ENCODE measurements at places on chromosomes 4 and X.

DNA sequence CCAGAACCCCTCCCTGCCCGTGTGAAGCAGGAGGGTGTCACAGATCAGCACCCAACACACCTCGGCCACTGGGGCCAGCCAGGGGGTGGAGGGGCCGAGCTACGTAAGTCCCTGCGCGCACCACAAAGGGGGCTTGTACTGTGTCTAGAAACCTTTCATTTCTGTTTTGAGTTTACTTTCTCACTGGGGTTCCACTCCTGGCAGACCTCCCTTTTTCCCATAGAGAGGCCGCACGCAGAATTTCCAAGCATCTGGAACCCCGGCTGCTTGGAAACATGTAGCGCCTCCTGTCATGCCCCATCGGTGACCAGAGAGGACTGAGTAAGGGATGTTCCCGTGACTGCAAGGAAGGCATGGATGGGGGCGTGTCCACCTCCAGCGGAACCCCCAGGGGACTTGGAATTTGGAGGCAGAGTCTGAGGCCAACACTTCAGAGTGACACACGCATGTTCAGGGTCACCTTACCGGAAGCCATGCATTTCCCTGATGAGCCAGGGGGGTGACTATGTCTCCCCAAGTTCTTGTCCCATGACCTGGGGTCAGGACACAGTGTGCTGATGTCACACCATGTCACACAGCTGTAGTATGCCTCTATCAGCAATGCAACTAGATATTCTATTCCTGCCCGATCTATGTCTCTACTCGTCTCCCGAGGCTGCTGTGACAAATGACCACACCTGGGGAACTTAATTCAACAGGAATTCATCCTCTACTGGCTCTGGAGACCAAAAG lies 105.3 kb downstream of the DHRSX start:
- no peak for DNase-seq

DNA sequence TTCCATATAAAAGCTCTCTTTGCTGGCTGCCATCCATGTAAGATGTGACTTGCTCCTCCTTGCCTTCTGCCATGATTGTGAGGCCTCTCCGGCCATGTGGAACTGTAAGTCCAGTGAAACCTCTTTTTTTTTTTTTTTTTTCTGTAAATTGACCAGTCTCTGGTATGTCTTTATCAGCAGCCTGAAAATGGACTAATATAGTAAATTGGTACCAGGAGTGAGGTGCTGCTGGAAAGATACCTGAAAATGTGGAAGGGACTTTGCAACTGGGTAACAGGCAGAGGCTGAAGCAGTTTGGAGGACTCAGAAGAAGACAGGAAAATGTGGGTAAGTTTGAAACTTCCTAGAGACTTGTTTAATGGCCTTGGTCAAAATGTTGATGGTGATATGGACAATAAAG lies 124.3 kb upstream of the AADAT start:
- DNase-seq = no peak

DNA sequence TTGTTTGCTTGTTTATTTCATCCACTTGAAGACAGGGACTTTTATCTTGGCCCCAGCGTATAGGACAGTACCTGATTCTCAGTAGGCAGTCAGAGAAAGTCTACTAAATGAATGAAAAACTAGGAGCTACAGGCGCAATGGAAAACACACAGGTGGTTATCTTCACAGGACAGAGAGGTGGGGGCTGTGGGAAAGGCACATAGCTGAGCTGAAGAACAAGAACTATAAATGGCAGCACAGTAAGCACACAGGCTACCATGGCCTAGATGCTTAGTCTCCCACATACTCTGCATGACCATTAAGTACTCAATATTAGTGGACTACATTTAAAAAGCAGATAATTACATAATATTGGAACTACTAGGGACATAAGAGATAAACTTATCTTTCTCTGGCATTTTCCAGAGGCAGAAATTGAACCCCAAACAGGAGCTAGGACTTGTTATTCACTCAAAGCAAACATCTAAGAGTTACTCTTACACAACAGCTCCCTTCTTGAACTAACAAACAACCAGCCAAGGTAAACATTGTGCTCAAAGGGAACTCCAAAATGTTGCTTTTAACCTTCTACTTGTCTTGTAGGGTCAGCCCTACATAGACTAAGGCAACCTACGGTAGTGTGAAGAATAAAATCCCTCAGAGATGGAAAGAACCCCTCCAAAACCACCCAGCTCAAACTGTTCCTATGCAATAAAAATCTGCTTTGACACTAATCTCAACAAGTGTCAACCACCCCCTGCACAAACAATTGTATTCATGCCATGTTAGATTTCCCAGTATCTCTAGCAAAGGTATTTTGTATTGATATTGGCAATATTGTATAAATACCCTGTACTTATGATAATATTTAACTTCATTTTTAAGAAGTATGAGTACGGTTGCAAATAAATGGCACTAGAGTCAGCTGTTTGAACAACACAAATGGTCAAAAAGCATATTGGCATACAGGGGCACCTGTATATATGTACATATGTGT lies 593.6 kb downstream of the KLHL13 start:
- no peak for DNase-seq

DNA sequence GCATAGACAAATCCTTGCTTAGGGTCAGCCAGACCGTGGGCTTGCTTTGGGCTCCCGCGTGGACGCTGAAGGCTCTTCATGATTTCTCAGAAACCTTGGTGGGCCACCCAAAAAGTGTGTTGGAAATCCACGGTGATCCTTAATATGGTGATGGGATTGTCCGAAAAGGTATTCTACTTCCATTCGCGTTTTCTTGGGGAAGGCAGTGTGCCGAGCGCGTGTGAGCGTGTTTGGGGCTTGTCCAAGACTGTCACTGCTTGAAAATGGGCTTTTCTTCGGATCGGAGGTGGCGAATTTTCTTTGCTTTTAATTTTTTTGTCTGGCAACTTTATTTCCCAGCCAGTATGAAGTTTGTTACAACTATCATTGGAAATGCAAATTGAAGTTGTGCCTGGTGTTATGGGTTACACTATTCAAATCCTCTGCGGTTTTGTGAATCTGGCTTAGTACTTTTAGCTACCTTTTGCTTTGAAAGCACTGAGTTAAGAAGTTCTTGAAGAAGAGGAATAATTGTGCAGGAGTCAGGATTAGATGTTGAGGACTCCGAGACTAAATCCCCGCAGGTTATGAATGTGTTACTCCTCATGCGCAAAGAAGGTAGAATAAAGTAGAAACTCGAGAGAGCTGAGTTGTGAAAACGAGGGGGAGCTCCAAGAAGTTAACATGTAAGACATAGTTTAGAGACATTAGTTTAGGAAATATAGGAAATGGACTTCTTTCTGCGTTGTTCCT lies 3.2 kb downstream of the SPRY1 start:
- peak; percentile 84 for DNase-seq

GRCh38 chr4:112031712-112032328 lies 113.4 kb upstream of the FAM241A start:
- DNase-seq = peak; percentile 56

- no peak for DNase-seq
Measured at GRCh38 chr4:181278941-181279340, 964.3 kb upstream of the TENM3 start.

DNA sequence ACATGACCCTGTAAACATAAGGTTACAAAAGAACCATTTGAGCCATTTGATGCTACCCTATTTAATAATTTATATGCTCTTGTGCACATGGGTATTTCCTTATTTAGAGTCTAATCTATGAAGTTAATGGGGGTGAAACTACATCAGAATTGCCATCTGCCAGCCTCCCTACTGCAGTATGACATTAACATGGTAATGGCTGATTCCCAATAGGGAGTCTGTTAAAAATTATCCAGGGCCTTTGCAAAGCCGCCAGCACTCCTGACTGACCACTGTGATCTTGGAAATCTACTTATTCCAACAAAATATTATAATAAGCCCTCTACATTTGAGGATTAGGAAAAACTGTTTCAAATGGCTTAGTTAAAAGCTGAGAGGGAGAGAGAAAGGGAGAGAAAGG lies 153.7 kb downstream of the CLCN4 start:
- no peak for DNase-seq

- DNase-seq = no peak
Measured at GRCh38 chr4:71396382-71396781, 57.6 kb downstream of the SLC4A4 start.

DNA sequence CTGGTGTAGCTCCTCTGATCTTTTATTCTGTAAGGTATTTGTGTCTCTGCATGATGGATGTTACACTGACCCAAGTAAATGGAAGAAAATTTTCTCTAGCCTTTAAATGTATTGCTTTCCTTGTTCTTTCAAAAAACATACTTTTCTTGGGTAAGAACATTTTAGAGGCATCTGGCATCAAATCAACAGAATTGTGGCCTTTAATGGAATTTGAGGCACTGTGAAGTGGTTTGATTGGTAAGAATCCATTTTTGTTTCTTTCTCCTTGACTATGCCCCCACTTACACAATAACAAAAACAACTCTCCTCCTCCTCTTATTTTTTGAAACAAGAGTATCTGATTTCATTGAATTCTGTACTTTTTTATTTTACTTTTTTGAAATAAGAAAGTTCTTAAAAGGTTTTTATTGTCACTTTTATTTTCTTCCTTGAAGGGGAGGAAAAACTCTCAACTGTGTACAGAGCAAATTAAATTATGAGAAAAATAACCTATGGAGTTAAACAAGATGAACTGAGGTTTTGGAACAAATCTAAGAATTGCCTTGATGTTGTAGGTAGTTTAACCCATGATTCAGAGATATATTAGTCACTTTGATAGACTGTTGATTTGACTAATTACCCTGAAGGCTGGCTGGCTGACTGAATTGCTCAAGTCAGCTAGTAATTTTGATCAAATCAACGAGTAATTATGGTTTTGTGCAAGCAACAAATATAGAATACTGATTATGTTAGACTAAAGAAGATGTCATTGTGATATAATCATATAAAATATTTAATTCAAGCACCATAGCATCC lies 146.4 kb downstream of the FHIP1A start:
- no peak for DNase-seq

DNA sequence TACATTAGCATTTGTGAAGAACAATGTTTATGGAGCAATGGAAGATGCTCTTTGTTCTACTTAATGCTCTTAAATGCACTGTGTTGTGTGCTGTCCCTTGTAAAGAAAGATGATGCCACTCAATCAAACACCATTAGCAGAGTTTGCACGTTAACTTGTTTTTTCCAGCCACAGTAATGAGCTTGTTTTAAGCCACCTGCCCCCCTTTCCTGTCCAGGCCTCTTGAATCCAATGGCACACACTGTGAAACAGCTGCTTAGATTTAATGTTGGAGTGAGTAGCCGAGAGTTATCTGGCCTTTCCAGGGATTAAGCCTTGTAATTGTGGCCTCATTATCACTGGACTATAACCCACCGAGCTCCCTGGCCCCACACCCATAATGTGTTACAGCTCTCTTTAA lies 86.0 kb downstream of the PAK3 start:
- peak; percentile 28 for DNase-seq

GRCh38 chr4:70841951-70842350 lies 2.3 kb upstream of the GRSF1 start:
- no peak for DNase-seq

DNA sequence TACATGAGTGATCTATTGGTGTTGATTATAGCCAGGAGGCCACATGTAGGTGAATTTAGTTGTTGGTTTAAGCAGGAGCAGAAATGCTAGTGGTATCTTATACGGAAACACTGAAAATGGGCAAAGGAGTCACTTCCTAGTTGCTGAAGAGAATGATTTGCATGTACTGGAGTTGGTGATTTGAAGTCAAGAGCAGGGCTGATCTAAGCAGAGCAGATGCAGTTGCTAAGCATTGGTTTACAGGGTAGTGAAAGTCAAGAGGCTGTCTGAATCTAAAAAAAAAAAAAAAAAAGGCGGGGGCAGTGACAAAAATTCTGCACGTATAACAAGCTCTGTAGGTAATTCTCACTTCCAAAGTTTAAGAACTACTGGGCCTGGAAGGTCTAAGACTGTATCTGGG lies 90.4 kb upstream of the HPRT1 start:
- DNase-seq = no peak

- DNase-seq = no peak
Measured at GRCh38 chr4:81038636-81039350, 8.3 kb downstream of the BMP3 start.

- no peak for DNase-seq
Measured at GRCh38 chrX:130103605-130104004, 6.7 kb downstream of the ELF4 start.

DNA sequence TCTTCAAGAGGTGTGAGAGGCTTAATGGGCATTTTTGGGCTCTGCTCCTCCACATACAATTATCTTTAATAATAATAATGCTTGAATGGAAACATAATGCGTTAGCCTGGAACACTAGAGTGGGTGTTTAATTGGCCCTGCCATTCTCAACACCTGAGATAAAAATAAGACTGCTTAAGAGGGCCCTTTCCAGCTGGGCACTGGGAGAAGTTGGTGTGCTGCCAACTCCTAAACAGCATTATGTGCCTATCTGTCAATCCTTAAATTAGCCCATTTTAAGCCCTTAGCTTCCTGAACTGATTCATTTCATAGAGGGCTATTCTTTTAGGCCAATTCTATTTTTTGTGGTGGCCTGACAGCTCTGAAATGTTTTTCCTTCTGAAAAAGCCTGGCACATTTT lies 211.1 kb upstream of the ZIC3 start:
- DNase-seq = no peak

DNA sequence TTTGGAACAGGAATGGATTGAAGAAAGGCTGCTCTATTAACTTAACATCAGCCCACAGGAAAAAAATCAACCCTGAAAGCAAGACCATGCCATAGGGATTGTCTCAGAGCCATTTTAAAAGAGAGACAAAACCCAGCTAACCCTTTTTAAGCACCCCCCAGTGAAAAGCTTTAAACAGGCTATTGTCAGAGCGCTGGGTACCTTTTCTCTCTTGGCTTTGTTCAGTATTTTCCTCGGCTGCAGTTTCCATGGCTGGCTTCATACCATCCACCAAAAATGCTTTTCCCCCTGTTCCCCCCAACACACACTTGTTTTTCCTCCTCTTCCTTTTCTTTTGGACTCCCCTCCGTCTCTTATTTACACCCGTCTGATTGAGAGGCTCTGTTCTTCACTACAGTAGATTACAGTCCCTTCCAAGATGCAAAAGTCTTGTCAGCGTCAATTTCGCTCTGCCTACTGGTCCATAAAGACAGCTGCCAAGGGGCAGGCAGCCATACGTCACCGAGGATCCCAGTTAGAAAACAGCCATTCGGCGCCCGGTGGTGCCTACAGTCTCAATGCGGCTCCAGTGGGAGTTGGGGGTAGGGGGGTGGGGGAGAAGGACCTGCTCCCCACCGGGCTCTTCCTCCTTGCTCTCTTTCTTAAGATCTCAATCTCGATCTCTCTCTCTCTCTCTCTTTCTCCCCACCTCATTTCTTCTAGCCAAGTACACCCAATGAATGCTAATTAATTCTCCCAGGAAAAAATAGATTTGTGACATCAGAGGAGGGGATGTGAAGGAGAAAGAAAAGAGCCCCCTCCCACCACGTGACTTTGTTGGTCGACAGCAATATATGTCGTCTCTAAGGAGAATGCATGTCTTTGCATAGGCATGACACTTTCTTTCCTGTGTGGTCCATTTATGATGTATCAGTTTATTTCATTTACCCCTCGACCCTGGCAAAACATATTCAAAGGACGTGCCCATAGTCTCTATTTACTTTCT lies at the start of gene GPM6B:
Gene GPM6B, minus strand, starts transcription at position 451 of the 985 bp plus-strand sequence. Its CDS starts 189 bp downstream, at position 262.
- DNase-seq = no peak

- no peak for DNase-seq
Measured at GRCh38 chr4:171891038-171891437, 77.8 kb downstream of the GALNTL6 start.

GRCh38 chr4:148998719-148999118 lies 556.5 kb upstream of the NR3C2 start:
- DNase-seq = no peak
